MV-4-11 (cell line): ENCODE measurements at places on chromosomes 3 and 15.

GRCh38 chr3:109918740-109919139, 581.4 kb upstream of the DPPA4 start:
- DNase-seq, result no peak

GRCh38 chr3:48845170-48845569, 2.5 kb downstream of the PRKAR2A start:
- DNase-seq, result no peak

DNA sequence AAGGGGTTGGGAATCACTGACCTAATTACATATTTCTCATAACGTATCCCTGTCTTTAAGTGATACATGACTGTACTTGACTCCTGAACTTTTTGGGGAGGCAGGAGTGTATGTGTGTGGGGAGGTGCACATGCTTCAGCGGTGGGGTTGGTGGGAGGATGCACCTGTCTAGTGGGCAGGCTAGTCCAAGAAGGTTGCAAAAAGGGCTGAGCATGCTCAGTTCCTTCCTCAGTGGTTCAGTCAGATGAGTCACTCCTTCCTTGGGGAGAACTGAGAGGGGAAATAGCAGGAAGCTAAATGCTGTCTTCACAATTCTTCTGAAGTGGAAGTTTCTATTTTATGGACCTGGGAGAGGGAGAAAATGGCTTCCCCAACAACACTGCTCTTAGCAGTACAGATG, 24.6 kb upstream of the AP4E1 start:
- peak; percentile 93 for DNase-seq

DNA sequence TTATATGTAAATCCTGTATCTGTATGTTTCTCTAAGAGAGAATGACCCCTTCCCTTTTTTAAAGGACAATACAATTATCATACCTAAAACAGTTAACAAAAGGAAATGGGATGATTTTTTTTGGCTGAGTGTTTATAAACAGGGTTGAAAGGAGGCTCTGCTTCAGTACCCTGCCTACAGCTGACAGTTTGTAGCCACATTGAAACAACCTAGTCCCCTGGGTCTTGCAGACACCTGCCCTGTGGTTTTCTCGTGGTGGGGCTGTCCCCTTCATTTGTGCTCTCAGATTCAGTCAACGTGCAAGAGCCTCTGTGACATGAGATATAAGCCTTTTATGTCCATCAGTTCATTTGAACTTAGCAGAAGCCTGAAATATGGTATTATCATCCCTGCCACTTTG, 2.3 kb upstream of the HMCES start:
- no peak for DNase-seq

GRCh38 chr3:33184863-33185262, 33.7 kb downstream of the SUSD5 start:
- DNase-seq, result no peak

- no peak for DNase-seq
Observed at GRCh38 chr15:91476861-91477260, 376.6 kb upstream of the SLCO3A1 start.

DNA sequence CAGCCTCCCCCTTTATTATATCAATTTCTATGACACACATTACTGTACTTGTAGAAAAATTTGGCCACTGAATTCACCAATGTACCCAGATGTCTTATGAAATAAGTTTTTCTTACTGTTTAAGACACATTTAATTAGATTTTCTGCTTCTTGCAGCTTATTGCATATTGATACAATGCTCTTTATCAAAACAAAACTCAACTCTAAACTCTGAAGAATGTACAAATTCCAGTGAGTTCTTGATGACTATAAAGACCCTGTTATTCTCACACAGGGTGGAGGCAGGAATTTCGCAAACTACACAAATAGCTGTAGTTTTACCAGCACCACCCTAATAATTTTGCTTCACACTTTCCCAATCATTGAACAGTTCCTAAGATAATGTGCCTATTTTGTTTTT, 22.0 kb downstream of the CMTM6 start:
- no peak for DNase-seq

- DNase-seq, result no peak
Observed at GRCh38 chr3:126493739-126494138, 18.0 kb upstream of the ZXDC start.

GRCh38 chr15:53437366-53437765, 322.1 kb downstream of the WDR72 start:
- DNase-seq, result no peak

GRCh38 chr3:78761126-78761525, 1006.7 kb downstream of the ROBO1 start:
- no peak for DNase-seq

- no peak for DNase-seq
Observed at GRCh38 chr15:39908186-39908585, 11.9 kb downstream of the GPR176 start.
